ENCODE measurements at places on chromosomes 2 and 18. TPM values are rescaled to one million over a fixed set of nuclear protein-coding genes. Genes with fewer than 3 reads are reported as not detected.

NPAS2 gene
- total RNA-seq: 5.9 TPM

SLC9A4 gene
- 0.10 TPM for total RNA-seq

DNA sequence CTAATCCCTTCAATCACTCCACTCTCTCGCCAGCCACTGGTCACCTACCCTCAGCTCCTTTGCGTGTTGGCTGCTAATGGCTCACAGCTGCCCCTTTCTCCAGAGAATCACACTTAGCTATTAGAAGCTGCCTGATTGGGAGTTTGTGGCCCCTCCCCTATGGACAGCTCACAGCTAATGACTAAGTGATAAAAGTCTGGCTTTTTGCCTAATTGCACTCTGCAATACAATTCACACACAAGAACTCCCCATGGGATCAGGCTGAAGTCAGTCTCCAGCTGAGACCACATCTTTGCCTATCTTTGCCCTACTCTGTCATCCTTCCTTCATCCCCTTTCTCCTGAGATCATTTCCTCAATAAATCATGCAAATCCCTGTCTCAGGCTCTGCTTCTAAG, 701.9 kb upstream of the RAB6C start:
- no peak for DNase-seq

GRCh38 chr2:109660046-109660860, 46.1 kb downstream of the SOWAHC start:
- DNase-seq: no peak

GRCh38 chr18:13563390-13563805, 163.0 kb downstream of the FAM210A start:
- no peak for DNase-seq

ACTG2 gene
- total RNA-seq: not detected

DNA sequence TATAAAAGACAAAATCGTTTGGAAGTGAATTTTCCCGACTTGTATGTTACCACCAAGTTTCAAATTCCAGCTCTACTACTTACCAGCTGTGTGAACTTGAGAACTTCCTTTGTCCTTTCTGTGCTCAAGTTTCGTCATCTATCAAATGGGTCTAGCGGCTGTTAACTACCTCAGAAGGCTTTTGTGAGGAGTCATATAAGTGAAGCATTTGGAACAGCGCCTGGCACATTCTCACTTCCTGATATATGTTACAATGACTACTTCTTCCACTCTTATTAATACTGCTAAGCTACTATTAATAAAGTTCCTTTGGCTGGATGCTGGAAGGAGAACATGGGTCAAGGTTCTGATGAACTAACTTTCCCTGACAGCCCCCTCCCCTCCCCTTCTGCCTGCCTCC, 104.5 kb downstream of the MEIS1 start:
- no peak for DNase-seq

GRCh38 chr2:9247786-9248185, 41.2 kb downstream of the ASAP2 start:
- no peak for DNase-seq

DNA sequence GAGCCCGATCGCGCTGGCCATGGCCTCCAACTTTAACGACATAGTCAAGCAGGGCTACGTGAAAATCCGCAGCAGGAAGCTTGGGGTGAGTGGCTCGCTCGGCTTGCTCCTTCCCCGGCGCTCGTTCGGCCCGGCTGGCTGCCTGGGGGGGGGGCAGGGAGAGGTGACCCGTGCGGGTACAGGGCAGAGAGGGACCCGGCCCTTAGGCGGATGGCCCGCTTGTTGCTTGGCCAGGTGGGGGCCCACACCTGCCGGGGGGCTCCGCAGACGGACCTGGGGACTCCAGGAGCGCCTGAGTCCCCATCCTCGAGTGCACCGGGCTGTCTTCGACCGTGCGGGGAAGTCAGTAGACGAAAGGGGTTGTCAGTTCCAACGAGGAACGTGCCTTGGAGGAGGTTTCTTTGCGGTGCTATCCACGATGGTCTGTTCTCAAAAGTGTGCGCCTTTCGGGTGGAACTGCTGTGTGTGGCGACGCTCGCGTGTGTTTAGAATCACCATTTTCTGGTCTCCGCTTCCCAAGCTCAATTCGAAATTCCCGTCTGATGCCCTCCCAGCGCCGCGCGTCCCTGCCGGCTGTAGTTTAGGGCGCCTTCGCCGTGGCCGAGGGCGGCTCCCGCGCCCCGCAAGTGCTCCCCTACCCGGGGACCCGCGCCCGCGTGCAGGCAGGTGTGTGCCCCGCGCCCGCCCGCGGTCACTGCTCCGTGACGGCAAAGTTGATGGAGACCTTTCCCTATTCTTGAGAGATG, 711 bp downstream of the DOK6 start:
- DNase-seq: no peak

DNA sequence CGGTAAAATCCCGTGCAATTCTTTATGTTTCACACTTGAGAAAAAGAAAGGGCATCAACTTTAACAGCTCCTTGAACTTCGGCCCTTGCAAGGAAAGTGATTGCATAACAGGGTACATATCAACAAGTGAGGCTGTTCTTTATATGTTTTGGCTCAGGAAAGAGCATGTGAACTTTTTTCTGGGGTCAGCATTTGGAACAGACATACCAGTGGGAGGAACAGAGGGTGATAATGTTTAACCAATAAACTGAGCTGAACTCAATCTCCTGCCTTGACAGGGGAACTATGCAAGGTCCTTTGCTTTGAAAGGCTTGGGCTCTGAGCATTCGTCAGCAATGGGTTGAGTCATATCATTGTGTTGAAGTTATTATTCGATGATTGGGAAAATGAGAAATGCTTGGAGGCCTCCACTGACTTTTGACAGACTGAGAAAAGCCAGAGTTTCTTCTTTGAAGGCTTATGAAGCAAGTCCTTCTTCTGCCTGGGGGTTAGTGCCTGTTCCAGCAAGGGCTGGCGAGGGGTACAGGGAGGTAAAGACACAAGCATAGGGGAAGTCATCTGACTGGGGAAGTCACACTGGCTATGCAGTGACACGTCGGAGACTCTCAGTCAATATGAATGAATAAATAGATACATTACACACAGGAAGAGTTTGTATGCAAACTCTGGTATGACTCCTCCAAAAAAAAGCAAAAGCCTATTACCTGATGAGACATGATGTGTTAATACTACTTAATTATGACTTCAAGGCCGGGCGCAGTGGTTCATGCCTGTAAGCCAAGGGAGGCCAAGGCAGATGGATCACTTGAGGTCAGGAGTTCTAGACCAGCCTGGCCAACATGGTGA, 57.2 kb downstream of the CYB5A start:
- DNase-seq: no peak

DNA sequence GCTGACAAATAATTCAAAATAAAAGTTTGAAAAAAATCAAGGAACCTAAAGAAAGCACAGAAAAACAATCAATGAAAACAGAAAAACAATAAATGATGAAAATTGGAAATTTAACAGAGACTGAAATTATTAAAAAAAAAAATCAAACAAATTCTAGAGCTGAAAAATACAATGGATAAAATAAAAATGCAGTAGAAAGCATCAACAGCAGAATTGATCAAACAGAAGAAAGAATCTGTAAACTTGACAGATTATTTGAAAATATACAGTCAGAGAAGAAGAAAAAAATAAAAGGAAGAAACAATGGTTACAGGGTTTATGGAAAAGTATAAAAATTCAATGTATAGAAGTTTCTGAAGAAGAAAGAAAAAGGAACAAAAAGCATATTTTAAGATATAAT, 16.2 kb downstream of the SERPINB4 start:
- no peak for DNase-seq

DNA sequence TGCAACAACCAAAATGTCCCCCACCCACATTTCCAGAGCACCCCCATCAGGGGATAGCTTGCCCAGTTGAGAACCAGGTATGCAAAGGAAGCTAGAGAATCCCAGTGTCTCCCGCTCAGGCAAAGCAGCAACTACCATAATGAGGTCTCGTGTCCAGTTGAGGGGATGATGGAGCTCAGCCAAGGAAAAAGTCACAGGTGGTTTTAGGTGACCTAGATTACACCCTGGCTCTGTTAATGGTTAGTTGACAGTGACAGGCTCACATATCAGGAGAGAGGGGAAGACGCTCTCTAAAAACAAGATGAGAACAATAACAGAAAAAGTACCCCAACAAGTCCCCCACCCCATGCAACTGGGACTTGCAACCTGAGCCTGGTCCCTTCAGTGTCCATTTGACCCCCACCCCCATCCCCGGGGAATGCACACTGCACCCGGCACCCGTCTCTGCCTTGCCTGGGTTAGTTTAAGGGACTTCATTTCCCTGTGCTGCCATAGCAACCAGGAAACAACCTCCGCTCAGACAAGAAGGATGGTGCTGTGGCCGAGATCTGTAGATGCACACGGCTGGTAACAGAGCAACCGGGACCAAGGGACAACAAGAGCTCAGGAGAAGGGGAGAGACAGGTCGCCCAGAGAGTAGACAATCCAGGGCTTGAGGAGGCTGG, at the start of gene KIAA2012:
Gene KIAA2012 (plus strand): TSS at position 519 of the 665 bp plus-strand sequence. CDS start 373 bp downstream, outside the sequence.
- no peak for DNase-seq

DNA sequence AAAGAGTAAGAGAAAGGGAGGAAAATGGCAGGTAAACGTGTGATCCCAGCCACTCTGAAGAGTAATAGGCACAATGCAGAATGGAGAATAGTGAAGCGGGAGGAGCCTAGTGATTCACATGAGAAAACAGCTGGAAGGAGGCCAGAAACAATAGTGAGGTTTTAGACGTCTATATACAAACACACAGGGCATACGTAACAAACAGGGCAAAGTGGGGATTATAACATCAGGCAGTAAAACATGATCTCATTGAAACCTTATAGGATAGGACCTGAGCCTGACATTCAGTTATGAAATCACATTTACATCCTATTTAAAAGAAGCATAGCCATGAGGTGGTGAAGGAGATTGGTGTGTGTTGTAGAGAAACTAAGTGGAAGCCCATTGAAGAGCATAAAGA, 33.0 kb upstream of the GATA6 start:
- DNase-seq: no peak

GRCh38 chr2:48779019-48779716, 23.6 kb upstream of the LHCGR start:
- DNase-seq: no peak

- DNase-seq: no peak
These were observed 287.4 kb downstream of the PRKCE start for GRCh38 chr2:45938649-45939511.

DNA sequence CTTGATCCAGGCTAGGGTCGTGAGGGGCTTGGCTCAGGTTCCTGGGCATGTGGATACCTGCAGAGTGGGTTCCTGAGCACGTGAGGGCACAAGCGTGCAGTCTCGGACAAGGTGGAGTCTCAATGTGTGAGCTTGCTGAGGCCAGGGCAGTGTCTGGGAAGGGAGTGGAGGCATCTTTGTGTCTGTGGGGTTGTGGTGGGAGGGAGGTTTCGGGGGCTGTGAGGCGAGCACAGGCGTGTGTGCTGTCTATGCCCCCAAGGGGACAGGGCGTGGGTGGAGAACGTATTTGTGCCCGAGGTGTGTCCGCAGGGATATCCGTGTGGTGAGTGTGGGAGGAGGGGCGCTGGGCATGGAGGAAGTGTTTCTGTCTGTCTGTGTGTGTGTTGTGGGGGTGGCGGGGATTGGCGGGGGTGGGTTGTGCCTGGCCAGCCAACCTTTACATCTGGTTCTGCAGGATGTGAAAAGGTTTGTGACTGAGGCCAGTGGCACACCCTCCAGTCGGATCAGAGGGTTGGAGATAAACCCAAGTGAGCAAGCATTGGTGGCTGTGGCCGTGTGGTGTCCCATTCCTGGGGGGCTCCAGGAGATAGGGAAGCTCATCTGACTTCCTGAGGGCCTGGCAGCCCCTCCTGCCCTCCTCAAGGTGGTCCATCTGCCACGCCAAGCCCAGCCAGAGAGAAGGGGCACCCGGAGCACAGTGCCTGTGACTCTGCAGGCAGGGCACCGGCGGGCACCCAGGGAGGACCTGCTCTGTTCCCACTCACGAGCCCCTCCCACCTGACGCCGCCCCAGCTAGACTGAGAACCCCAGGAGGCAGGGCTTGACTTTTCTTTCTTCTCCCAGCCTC, 57.1 kb downstream of the ZFP36L2 start:
- no peak for DNase-seq

KCNK3 gene
- not detected for total RNA-seq

GRCh38 chr2:7900593-7900992, 781.3 kb upstream of the ID2 start:
- no peak for DNase-seq

- no peak for DNase-seq
These were observed 19.1 kb upstream of the SMARCAL1 start for GRCh38 chr2:216392945-216393840.

GRCh38 chr2:105856581-105856980, 111.9 kb downstream of the NCK2 start:
- DNase-seq: no peak

COL6A3 gene
- total RNA-seq: 3.0 TPM

MYCN gene
- 0.19 TPM for total RNA-seq

DNA sequence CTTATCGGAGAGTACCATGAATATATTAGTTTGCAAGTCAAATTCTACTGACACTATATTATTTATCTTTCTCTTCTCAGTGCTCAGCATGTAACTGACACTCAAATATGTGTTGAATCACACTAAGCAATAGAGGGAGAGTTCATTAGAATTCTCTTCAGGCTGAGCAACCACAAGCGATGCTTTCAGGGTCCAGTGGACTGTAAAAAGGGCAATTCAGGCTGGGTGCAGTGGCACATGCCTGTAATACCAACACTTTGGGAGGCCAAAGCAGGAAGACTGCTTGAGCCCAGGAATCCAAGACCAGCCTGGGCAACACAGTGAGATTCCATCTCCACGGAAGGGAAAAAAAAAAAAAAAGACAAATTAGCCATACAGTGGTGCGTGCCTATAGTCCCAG, 16.3 kb downstream of the PDE6D start:
- DNase-seq: no peak

GRCh38 chr18:72181241-72181764, 362.8 kb downstream of the CBLN2 start:
- DNase-seq: peak; percentile 14

DNA sequence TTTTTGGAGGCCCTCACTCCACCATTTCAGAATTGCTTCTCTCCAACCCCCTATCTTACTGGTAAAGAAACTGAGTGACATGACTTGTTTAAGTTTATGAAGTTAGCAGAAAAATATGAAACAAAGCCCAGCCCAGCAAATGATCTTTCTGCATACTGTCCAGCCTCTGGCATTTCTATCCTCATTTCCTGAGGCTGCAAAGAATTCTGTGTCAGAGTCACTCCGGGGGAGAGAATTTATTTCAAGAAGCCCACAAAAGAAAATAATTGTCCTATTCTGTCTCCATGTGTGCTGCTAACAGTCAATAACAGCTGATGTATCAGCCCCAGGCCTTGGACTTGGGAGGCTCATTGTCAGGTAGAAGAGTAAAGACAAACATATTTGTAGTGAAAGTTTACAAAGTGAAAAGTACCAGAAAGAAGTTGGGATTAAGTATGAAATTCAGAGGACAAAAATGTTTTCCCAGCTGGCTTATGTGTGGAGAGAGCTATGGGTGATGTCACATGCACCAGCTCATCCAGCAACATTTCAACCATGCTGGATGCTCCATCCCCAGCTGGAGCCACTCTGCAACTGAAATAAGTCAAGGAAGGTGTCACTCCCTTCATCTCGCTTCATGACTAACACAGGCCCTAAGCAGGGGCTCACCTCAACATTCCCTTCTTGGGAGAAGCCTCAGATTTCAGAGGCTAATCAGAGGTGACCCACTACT, 42.3 kb downstream of the TRABD2A start:
- DNase-seq: no peak

Measured in activated naive CD4-positive, alpha-beta T cell treated with anti-CD3 and anti-CD28 coated beads for 36 hours (primary cell).